ENCODE measurements at places on chromosomes 12 and 14. TPM values are rescaled to one million over a fixed set of nuclear protein-coding genes. Genes with fewer than 3 reads are reported as not detected.

Gene TMEM121
- polyA plus RNA-seq, result 7.2 TPM

Gene TAS2R9
- not detected for polyA plus RNA-seq

Gene FBRSL1
- 104 TPM for polyA plus RNA-seq

DNA sequence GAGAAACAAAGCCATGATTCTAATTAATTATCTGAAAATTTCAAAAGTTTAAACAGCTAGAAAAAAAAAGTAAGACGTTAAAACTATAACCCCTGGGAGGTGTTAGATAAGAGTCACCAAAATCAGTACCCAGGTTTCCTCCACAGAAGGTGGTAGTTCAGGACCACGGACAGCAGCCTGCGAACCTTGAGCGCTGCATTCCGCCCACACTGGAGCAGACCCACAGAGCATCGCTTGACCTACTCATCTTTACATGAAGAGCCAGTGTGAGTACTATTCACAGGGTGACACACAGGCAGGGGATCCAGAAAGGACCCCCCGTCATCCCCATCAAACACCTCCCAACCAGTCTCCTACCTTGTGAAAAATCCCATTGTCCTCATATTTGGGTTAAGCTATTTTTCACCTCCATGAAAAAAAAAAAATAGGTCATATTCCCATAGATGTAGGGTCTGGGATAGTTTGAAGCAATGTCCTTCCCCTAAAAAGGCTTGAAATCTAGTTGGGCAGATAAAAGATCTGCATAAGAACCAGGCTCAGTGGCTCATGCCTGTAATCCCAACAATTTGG, 8.8 kb upstream of the CHGA start:
- DNase-seq, result no peak

- DNase-seq, result peak; percentile 2
Measured at GRCh38 chr12:40515041-40515816, 177.0 kb upstream of the CNTN1 start.

- no peak for DNase-seq
Measured at GRCh38 chr12:65845751-65846537, 21.7 kb downstream of the HMGA2 start.

GRCh38 chr12:3717283-3717898, 35.5 kb downstream of the CRACR2A start:
- DNase-seq, result no peak

DNA sequence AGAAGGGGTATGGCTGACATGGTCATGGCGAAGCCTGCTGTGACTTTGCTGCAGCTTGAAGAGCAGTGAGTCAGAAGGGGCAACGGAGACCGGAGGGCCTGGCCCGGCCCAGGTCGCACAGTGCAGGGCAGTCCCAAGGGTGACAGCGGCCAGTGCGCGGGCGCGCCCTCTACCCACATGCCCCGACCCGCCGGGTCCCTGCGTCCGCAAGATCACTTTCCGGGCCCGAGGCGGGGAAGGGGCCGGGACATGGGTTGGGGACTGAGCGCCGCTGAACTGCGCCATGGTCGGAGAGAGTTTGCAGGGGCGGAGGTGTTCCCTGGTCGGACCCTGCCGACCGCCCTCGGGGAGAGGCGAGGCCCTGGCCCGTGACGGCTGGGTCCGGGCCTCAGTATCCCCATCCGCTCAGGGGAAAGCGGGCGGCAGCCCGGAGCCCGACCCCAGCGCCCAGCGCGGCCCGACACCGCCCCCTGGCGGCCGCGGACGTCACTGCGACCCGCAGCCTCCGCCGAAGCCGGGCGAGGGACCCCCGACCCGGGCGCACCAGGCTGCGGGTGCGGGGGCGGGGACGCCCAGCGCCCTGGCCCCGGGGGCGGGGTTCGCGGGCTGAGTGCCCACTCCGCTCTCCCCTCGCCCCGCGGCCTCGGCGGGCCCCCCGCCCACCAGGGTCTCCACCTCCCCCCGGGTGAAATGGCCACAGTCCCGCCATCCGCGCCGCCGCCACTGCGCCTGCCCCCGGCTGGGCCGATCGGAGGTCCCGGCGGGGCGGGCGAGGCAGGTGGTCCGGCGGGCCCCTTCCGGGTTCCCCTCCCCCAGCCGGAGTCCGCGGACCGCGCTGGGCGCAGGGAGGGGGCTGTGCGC, 7.2 kb upstream of the ANKRD9 start:
- no peak for DNase-seq

GRCh38 chr12:109557200-109557599, 16.1 kb downstream of the MMAB start:
- DNase-seq, result no peak

DNA sequence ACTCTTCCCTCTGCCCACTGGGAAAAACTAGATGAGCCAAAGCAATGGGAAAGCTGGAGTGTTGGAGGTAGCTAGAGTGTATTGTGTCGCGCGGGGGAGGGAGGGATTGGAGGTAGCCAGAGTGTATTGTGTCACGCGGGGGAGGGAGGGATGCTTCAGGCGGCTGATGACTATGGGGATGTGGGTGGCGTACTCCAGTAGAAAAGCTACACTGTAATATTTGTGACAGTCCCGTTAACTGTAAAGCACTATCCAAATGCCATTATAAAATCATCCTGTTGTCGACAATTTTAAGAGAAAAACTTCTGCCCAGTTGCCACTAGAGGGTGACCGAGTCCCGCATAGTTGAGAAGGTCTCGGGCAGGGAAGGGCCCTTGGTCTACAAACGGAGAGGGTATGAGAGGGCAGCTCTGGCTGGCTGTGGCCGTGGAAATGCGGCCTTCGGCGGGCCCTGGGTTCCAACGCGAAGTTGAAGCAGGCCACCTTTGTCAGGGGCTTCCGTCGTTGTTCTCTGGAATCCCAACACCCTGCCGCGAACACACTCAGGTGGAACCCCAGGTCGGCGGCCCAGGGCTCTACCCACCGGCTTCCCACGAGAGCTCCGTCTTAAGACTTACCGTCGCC, 15.1 kb upstream of the PLEK2 start:
- peak; percentile 48 for DNase-seq

DNA sequence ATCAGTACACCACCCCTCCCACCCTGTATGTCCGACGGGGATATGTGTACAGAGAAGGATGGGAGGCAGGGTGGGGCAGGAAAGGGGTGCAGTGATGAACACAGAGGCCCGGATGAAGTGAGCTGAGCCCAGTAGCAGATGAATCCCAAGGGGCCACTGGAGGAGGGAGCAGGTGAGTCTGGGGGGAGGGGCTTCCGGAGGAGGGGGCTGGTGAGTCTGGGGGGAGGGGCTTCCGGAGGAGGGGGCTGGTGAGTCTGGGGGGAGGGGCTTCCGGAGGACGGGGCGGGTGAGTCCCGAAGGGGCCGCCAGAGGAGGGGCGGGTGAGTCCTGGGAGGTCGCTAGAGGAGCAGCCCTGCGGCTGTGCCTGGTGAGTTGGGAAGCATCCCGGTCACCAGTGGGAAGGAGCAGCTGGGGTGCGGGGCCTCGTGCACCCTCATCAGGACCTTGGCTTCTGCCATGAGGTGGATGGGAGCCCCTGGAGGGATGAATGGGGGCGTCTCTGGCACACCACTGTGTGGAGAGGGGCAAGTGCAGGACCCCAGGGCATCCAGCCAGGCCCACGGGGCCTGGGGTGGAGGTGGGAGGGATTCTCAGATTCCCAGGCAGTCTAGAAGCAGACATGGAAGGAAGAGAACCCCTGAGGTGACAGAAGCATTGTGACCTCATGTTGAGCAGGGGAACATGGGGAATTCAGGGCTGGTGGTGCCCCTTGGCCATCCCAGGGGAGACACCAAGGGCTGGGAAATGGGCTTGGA, 14.0 kb downstream of the BEGAIN start:
- no peak for DNase-seq

- DNase-seq, result no peak
Measured at GRCh38 chr14:72560331-72560730, 333.6 kb downstream of the DPF3 start.

GRCh38 chr12:90706036-90706435, 248.9 kb downstream of the CCER1 start:
- DNase-seq, result no peak

- no peak for DNase-seq
Measured at GRCh38 chr14:28673056-28673455, 93.5 kb upstream of the FOXG1 start.

DNA sequence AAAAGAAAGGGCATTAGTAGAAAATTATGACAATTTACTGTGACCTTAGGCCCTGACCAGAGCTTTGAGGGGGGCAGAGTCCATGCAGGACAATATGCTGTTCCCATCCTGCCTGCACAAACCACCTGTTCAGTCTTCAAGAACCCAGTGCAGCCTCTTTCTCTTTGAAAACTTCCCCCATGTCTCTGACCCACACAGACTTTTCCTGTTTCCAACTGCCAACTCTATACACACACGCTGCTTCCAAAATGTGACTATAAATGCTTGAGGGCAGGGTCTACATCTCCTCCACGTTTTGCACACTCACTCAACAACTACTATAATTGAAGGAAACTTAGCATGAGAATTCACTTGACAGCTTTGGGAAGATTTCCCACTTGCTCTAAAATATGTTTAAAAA, 36.6 kb upstream of the SYCP3 start:
- DNase-seq, result no peak

GRCh38 chr14:104913435-104913834, 11.2 kb upstream of the PLD4 start:
- DNase-seq, result no peak

GRCh38 chr12:120720234-120720986, 5.2 kb upstream of the ACADS start:
- DNase-seq, result no peak

DNA sequence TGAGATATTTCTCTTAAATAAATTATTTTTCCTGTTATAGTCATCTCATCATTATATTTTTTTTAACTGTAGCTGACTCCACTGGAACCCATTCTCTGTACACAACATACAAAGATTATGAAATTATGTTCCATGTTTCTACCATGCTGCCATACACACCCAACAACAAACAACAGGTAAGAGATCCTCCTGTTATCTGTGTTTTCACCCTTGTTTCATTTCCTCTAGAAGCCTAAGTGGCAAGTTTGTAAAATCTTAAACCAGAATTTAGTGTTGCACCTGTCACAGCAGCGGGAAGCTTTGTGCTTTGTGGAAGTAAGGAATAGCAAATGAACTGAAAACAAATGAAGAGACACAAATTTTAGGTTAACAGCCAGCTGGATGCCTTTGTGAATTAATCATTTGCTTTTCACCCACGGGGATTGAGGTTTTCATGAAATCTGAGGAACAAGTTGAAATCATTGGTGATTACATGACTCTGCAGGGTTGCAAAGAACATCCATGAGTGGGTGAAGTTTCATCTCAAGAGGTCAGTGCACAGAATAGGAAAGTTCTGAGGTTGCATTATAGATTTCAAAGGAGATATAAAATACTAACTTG, 273.9 kb upstream of the RGS6 start:
- DNase-seq, result no peak

DNA sequence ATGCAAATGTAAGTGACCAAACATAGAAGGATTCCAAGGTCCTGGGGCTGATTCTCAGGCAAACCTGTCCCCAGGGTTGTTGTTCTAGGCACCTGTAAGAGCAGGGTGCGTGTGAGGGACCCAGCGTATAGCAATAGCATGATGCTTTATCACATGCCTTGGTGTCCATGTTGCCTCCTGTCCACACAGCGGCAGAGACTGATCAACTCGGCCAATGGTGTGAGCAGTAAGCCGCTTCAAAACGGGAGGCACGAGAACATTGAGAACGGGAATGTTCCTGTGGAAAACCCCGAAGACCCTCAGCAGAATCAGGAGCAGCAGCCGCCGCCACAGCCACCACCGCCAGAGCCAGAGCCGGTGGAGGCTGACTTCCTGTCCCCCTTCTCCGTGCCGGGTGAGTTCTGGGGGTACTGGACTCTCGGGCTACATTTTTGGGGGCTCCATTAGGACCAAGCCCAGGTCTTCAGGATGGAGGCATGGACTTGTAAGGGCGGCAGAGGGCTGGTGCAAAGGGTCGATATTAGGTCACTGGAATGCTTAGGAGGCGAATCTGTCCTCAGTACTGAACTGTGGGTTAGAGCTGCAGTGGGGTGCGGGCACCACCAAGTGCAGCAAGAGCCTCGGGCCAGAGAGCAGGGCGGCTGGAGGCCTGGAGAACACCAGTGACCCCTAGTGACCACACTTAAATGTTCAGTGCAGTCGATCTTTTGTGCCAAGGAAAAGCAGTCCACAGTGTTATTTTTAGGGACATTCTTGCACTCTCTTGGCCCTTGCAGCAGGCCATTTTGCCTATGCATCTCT, 57.2 kb upstream of the RIN3 start:
- DNase-seq, result no peak

- no peak for DNase-seq
Measured at GRCh38 chr14:90513161-90514014, 116.6 kb downstream of the CALM1 start.

- DNase-seq, result no peak
Measured at GRCh38 chr12:112540021-112540420, 121.3 kb downstream of the PTPN11 start.

- DNase-seq, result no peak
Measured at GRCh38 chr12:112524676-112525425, 106.1 kb downstream of the PTPN11 start.

- DNase-seq, result no peak
Measured at GRCh38 chr12:117034249-117034648, 65.0 kb downstream of the TESC start.

GRCh38 chr12:47652521-47653234, 53.2 kb downstream of the RPAP3 start:
- no peak for DNase-seq

- no peak for DNase-seq
Measured at GRCh38 chr12:31362759-31363415, 36.9 kb upstream of the SINHCAF start.

DNA sequence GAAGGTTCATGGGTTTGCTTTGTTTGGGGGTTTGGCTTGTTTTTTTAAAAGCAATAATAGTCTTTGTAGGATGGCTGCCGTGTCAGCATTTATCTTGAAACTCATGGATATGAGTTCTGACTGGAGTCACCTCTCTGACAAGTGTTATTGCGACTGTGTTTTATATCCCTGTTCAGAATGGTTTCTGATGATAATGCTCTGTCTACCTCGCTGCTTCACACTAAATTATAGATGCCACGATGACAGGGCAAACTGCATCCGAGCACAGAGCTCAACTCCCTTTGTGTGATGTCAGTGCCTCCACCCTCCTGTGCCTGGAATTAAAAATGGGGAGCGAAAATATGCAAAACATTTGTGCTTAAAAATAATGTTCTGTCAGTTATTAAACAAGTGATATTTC, 250.8 kb downstream of the EGLN3 start:
- DNase-seq, result no peak

DNA sequence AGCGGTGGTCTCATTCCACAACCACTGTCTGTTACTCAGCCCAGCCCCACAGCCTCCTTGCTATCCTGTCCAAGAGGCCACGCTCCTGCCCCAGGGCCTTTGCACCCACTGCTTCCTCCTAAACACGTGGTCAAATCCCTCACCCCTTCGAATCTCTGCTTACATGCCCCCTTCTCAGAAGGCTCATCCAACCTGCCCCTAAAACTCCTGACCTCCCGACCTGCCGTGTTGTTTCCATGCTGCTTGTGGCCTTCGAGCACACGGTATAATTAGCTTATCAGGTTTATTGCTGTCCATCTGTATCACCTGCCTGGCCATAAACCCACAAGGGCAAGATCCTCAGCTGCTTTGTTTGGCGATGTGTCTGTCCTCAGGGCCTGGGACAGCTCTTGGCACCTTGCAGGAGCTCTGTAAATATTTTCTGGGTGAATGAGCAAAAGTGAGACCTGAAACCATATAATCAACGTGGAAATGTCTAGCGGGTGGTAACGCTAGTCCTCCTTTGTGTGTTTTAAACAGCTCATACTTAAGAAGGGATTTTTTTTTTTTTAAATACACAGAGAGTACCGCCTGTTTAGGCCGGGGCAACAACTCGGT, 36.0 kb downstream of the SCARB1 start:
- DNase-seq, result no peak

- DNase-seq, result no peak
Measured at GRCh38 chr12:103780093-103780440, 61.0 kb downstream of the NT5DC3 start.
